ENCODE measurements at places on chromosomes 3 and 15.
A peak's percentile ranks its signal among the peaks of the same experiment; 100 is the strongest.

- peak; percentile 14 for DNase-seq
Measured at GRCh38 chr15:71780115-71780976, 30.0 kb upstream of the NR2E3 start.

DNA sequence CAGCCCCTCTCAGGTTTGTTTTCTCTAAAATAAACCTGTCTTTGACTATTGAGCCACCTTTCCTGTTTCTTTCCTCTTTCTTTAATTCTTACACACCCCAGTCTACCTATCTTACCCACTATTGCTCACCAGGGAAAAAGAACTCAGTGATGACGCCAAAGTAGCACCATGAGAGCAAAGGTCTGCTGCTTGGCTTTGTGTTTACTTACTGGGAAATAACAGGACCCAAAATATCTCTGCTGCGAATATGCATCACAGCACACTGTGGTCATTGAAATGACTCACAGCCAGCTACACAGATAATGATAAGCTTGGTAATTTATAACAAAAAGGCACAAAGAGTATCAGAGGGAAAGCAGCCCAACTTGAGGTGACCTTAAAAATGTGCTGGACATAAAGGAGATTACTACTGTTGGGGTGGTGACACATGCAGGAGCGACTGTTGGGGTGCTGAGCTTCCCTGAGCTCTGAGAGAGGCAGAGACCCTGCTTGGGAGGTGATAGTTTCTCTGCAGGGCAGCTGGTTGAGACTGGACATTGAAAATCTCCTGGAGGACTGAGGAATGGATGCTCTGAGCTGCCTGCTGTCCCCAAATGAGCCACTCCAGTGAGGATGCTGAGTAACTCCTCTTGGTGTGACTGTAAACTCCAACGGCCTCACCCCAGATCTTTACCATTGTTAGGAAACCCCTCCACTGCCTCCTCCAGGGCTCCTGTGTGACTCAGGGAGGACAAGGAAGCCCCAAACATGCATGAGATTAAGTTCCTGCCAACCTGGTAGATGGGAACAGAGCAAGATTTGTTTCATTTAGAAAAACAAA, 14.5 kb downstream of the EFCAB12 start:
- DNase-seq, result no peak

DNA sequence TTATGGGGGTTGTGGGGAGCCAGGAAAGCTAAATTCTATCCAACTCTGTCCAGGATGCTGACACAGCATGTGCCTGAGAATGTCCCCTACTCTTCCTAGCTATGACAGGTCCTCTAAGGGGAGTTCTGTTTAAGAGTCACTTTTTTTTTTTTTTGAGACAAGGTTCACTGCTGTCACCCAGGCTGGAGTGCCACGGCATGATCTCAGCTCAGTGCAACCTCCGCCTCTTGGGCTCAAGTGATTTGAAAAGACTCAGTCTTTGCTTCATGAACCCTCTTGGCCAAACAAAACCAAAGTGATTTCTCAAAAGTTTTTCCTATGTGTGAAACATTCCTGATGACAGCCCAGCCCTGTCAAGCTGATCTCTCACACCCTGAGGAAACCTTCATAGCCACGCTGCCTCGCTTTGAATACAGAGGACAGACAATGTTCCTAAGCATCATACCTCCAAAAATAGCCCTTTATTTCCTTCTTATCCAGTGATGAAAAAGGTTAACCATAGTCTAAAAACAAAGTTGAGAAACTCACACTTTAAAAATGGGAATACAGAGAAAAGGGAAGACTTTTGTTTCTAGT, 105.5 kb upstream of the PROK2 start:
- DNase-seq, result no peak

- DNase-seq, result no peak
Measured at GRCh38 chr3:58952128-58952917, 97.5 kb downstream of the CFAP20DC start.

- peak; percentile 73 for DNase-seq
Measured at GRCh38 chr3:184540777-184541681, 20.6 kb upstream of the EPHB3 start.

GRCh38 chr3:30962084-30962483, 67.6 kb upstream of the GADL1 start:
- no peak for DNase-seq

- DNase-seq, result no peak
Measured at GRCh38 chr15:52255008-52255407, 40.6 kb downstream of the MYO5C start.

GRCh38 chr3:194554473-194555123, 67.8 kb upstream of the ATP13A3 start:
- no peak for DNase-seq

DNA sequence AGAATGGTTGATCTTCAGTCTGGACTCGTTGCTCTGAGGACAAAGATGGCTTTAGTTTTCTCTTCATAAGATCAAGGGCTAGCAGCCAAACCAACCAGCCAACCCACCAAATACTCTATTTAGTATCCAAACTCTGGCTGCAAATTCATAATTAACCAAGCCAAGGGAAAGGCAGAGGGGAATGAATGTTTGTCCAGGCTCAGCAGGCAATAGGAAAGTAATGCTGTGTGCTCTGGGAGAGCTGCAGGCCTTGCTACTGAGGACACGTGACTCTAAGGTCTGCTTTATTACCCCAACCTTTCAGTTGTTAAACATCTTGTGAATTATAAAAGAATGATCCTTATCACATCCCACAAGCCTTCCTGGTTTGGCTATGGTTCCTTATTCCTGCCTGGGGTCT, 52.3 kb upstream of the GALNT15 start:
- DNase-seq, result no peak

- no peak for DNase-seq
Measured at GRCh38 chr3:72154391-72155335, 369.7 kb upstream of the PROK2 start.

GRCh38 chr15:56390739-56391267, 25.6 kb downstream of the TEX9 start:
- DNase-seq, result no peak

GRCh38 chr15:69590932-69591524, 138.4 kb downstream of the RPLP1 start:
- DNase-seq, result no peak

GRCh38 chr15:101025501-101025885, 106.3 kb downstream of the LRRK1 start:
- DNase-seq, result no peak

GRCh38 chr15:63634154-63634553, 37.0 kb downstream of the FBXL22 start:
- no peak for DNase-seq

DNA sequence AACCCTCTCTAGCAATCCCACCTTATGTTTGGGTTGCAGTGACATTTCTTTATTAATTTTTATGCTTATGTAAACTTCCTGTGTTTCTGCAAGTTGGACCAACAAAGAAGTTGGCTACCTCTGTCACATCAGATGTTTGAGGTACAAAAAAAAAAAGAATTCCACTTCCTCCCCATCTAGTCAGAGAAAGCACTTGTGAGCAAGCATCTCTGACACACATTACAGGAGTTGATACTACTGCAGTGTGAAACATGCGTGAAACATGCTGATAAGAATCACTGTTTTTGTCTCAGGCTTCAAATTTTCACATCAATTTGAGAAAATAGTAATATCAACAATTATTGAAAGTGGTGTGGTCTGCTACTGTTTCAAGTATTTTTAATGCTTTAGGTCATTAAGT, 1.3 kb downstream of the SCAANT1 start:
- DNase-seq, result no peak

- peak; percentile 55 for DNase-seq
Measured at GRCh38 chr15:57866149-57866736, 159.7 kb downstream of the POLR2M start.

GRCh38 chr3:139455855-139456254, 20.5 kb downstream of the RBP2 start:
- no peak for DNase-seq

DNA sequence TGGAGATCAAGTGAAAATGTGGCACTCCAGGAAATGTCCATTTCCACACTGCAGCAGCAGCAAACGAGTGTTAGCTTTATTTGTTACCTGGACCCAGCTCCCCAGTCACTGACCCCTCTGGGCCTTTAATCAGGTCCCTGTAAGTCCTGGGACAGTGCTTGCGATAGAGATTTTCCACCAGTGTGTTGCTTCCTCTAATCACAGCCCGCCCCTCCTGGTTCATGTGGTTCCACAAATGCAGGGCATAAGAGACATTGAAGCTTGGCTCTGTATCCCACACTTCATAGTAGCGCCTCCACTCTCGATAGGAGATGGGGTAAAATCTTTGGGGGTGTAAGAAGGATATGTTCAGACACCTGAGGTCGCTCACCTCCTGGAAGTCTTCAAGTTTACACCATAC, 8.0 kb downstream of the A4GNT start:
- no peak for DNase-seq

GRCh38 chr15:58536414-58536813, 104.6 kb downstream of the LIPC start:
- DNase-seq, result no peak

GRCh38 chr3:61907210-61907795, 345.9 kb downstream of the PTPRG start:
- no peak for DNase-seq

DNA sequence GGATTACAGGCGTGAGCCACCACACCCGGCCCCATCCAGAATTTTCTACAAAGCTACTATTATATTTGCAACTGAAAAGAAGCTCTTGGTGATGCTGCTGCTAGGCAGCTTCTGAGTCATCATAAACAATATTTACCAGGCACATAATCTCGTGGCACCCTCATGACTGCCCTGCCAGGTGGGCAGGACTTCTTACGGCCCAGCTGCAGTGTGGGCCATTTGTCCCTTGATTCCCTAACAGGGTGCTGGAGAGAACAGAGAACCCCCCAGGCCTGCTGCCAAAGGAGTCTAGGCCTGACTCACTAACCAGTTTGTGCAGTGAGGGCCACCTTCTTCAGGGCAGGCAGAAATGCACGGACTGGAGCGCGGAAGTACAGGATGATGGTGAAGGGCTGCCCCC, 4.9 kb downstream of the EPB42 start:
- DNase-seq, result no peak

DNA sequence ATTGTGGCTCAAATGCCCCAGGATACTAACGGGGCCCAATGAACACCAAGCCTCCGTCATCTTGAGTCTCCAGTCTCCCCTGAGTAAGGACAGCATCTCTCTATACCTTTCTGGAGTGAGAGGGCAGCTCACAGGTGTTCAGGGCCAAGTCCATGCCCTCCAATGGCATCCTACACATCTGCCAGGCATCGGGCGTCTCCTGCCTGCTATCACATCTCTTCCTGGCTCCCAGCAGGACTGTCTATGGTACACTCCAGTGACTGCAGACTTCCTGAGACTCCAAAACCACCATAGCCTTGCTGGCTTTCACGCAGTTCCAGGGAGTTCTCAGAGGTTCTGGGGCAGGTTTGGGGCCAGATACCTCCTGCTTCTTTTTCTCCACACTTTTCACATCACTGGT, 28.3 kb downstream of the CX3CR1 start:
- no peak for DNase-seq

DNA sequence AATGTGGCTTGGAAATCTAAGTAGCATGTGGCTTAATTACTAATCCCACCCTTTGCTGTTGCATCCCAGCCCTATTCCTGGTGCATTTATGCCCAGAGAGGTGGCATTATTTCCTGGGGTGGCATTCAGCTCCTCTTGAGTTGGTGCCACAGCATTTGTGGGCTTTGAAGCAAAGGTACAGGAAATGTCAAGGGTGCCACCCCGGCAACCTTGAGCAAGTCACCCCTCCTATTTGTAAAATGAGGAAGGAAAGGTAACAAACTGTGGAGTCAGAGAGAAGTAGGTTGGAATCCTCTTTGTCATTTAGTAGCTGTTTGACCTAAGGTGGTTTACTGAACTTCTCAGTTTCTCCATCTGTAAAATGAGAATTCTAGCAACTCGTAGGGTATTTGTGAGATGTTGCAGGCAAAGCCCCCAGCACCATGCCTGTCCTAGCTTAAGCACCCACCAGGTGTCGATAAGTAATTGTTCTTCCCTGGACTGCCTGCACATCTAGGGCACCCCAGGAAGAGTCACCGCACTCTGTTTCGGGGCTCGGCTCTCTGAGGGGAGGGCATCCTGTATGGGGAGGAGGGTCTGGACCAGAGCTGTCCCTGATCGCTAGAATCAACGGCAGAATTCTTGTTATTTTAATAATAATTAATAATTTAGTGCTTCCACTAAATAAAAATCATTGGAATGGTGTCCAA, 17.1 kb downstream of the ISG20 start:
- no peak for DNase-seq

DNA sequence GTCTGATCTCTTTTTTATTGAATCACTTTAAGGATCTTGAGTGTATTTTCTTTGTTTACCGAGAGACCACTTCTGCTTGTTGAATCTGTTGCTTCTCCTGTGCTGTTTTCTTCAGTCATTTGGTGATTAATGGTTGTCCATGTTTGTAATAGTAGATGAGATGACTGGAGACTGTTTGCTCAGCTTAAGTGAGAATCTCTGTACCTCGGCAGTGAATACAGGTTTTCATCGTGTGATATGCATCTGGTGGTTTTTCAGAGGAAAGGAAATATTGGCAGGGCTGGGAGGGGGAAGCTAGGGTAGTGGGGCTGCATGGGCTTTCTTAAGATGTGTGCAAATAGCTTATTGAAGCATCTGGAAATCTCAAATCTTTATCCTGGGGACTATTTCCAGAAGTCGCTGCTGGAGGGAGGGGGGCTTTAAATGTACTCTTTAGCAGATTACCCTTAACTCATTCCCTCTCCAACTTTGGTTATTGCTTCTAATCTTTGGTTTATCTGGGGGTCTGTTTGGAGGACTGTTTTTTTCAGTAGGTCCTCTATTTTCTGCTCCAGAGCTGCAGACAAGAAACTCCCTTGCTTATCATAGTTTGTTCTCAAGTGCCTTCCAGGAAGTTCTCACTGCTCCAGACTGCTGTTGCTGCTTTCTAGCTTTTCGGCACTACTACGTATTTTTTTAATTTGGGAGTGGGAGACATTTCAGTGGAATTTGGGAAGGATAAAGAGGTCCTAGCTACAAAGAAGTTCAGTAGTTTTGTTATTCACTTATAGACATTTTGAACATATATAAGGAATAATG, 19.4 kb downstream of the CMTM8 start:
- DNase-seq, result no peak

DNA sequence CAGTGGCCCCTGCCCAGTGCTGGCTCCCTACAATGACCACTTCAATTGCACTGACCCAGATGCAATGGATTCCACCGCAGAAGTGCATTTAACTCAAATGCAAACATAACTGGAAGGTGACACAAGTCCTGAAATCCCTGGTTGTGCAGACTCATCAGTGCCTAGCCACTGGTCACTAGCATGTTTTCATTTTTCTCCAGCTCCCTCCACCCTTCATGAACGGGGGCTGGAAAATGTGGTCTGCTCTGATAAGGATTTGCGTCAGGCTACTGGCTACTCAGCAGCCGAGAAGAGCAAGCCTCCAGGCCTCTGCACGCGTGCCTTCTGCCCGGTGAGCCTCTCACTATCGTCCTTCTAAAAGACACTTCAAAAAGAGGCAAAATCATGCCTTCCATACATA, 27.4 kb upstream of the FURIN start:
- DNase-seq, result no peak

GRCh38 chr15:91706322-91707032, 147.0 kb upstream of the SLCO3A1 start:
- peak; percentile 91 for DNase-seq

- DNase-seq, result no peak
Measured at GRCh38 chr3:101050046-101050445, 56.8 kb upstream of the ABI3BP start.

Measured in stimulated activated CD4-positive, alpha-beta T cell treated with anti-CD3 and anti-CD28 coated beads, Interleukin-1b, Interleukin-23, amount 100 ng/mL, for 48 hours (primary cell).